Tibial artery (tissue), 4 donors: ENCODE measurements at places on chromosomes 5 and 9.

DNA sequence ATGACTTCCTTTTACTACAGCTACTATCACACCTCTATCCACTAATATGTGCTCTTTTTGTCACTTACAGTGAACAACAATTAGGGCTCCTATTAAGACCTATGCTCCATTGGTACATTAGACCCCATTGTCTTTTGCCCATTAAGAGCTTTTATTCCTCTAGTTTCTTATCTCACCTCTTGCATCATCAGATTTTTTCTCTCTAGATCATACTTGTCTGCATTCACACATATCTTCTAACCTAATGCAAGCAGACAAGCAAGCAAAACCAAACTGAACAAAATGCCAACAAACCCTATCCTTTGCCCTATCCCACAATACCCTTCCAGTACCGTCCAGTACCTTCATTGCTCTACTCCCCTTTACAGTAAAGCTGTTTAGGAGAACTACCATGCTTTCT is 10.1 kb upstream of the RBM27 start:
- no peak for DNase-seq

DNA sequence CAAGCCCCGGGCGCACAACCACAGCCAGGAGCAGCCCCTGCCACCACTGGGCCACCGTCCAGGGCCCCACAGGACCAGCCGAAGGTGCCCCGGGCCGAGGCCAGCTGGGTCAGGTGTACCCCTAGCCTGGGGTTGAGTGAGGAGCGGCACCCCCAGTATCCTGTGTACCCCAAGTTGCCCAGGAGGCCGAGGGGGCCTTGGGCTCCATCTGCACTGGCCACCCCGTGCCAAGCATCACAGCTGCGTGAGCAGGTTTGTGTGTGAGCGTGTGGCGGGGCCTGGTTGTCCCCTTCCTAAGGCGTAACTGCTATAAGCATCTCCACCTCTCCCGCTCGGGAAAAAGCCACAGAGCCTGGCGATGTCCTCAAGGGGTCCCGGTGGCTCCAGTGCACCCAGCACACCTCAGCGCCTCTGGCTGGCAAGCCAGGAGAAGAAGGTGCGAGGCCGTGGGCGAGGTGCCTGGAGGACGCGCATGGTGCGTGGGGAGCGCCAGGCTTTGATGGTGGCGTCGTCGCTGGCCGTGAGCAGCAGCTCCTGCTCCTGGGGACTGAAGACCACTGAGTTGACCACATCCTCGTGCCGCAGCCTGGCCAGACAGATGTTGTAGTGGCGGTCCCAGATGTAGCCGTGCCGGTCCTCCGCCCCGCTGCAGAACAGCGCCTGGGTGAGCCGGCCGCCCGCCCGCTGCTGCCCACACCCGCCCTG is 3.9 kb downstream of the FBXW5 start:
- DNase-seq: no peak

DNA sequence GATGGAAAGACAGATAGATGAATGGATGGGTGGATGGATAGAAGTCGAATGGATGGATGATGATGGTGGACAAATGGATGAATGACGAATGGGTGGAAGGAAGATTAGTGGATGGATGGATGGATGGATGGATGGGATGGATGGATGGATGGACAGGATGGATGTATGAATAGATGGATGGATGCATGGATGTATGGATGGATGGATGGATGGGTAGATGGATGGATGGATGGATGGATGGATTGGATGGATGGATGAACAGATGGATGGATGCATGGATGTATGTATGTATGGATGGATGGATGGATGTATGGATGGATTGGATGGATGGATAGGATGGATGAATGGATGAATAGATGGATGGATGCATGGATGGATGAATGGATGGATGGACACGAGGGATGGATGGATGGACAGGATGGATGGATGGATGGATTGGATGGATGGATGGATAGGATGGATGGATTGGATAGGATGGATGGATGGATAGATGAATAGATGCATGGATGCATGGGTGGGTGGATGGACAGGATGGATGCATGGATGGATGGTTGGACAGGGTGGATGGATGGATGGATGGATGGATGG is 52.4 kb downstream of the DUSP1 start:
- no peak for DNase-seq

DNA sequence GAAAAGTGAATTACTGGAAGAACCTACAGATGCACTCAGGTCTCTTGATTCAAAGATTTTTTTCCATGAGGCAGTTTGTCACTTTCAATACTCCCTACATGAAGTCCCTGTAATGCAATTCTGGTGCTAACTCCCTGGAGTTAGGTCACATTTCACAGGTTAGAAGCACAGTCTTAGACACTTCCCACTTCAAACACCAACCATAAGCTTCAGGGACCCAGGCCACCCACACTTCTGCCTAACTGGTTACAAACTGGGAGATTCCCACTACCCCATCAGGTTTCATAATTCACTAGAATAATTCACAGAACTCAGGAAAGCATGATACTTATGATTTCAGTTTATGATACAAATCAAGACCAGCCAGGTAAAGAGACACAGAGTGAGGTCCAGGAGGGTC is 29.0 kb upstream of the FOXI1 start:
- no peak for DNase-seq

DNA sequence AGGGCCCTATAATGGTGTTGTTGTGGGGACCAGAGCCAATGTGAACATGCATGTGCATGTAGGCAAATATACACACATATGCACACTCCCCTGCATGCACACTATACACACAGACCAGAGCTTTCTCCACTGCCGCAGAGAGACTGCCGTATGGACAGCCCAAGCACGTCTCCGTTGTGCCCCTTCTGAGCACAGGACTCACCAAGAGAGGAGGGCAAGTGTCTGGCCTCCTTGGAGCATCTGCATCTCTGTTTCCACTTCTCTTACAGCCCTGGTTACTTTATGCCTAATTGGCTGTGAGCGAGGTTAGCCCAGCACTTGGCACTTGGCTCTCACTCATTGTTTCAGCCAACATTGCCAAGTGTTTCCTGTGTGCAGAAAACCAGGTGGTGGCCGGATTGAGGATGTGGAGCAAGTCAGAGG is 30.4 kb downstream of the CSF2 start:
- DNase-seq: no peak

GRCh38 chr9:106077731-106078130 is 383.4 kb downstream of the TMEM38B start:
- DNase-seq: no peak
